ENCODE measurements at places on chromosomes 7 and 10. TPM values are rescaled to one million over a fixed set of nuclear protein-coding genes. Genes with fewer than 3 reads are reported as not detected.

- peak; percentile 15 for DNase-seq
Measured at GRCh38 chr10:22229802-22230157, 12.0 kb upstream of the EBLN1 start.

GRCh38 chr7:128458956-128459355 is 3.3 kb downstream of the HILPDA start:
- DNase-seq: no peak

SLC13A4 gene
- not detected for total RNA-seq

DNA sequence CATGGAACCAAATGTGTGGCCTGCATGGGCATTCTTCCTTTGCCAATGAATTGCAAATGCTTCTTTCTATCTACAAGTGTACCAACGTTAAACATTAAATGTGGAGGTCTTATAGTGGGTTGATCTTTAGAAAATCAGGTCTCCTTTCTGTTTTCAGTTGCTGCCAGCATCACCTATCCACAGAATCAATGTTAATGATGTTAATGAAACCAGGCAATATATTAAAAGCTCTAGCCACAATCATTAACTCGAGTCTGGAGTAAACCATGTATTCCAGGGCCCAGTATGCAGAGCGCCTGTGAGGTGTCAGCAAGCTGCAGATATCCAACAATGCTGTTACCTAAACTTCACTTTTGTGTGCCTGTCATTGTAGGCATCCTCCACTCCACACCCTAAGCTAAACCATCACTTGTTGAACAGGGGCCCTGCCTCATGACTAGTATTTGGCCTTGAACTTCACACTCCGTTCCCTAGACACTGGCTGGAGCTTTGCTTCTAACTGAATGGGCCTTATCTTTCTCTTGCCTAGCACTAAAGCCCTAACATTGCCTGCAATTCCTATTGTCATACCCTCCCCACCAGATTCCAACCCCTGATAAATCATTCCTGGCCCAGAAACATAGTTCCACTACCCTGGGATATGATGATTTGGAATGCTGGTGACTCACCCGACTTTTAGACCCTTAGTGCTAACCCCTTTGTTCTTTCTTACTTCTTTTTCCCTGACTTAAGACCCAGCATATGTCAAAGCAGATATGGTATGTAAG is 24.3 kb upstream of the ITGB8 start:
- peak; percentile 80 for DNase-seq

GRCh38 chr10:48406204-48406603 is 99.7 kb downstream of the MAPK8 start:
- DNase-seq: peak; percentile 40

- no peak for DNase-seq
Measured at GRCh38 chr10:22643775-22644174, 70.6 kb downstream of the PIP4K2A start.

GIMAP2 gene
- total RNA-seq: 9.1 TPM

HMX2 gene
- 0.10 TPM for total RNA-seq

CHAT gene
- not detected for total RNA-seq

GRCh38 chr10:79444199-79445119 is 965 bp downstream of the ZCCHC24 start:
- DNase-seq: peak; percentile 89

Data from RPMI7951 (cell line).